ENCODE measurements at places on chromosomes 5 and 9.

DNA sequence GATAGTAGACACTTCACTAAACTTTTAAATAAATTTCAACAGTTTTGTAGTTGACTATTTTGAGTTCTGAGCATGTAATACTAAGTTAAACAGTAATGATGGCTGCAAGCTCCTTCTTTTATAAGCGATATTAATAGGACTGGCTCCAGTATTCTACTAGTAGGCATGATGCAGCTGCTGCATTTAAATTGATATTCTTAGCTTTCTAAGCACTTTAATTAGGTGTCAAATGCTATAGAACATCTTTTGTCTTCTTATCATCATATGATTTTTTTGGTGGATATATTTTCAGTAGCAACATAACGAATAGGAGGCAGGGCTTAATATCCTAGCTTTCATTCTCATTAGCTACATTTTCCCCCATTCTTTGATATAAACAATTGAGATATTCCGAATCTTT is 141.1 kb downstream of the FBXO4 start:
- no peak for DNase-seq

- no peak for DNase-seq
Measured at GRCh38 chr5:32182463-32183063, 8.4 kb upstream of the GOLPH3 start.

DNA sequence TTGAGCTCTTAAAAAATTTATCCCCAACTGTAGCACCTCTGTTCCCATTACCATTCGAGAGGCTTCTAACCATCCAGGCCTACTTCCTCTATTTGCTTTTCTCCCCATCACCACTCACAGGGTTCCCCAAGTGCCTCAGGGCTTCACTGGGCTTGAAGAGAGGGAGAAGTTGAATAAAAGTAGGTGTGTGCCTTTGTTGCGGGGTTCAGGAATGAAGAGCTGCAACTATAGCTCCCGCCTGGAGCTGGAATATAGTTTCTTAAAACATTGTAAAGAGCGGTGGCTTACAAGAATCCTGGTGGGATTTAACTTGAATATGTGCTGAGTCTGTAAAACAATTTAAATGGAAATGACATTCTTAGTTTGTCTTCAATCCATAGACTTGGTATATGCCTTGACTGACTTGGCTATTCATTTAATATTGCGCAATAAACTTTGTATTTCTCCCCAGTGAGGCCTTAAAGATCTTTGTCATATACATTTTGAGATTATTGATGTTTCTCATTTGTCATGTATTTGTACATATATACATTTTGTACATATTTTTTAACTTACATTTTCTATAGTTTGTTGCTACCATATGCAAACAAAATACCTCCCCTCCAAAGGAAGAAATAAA is 7.2 kb downstream of the ENTREP1 start:
- no peak for DNase-seq

DNA sequence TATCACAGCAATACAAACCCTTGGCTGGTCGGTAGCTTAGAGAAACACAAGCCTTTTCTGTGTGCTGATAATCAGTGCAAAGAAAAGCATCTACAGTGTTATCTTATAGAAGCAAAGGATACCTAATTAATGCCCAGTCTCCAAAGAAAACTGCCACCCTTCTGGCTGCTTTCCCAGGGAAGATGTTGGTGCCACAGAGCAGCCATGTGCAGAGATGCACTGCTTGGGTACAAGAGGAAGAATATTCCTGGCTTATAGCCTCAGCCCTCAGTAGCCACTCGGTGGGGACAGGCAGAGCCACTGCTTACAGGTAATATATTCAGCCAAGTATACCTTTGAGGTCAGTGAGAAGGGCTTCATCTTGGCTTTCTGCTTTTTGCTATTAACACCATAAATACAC is 185.3 kb downstream of the PCSK1 start:
- DNase-seq = no peak

- no peak for DNase-seq
Measured at GRCh38 chr5:33939556-33940262, 3.5 kb downstream of the RXFP3 start.

DNA sequence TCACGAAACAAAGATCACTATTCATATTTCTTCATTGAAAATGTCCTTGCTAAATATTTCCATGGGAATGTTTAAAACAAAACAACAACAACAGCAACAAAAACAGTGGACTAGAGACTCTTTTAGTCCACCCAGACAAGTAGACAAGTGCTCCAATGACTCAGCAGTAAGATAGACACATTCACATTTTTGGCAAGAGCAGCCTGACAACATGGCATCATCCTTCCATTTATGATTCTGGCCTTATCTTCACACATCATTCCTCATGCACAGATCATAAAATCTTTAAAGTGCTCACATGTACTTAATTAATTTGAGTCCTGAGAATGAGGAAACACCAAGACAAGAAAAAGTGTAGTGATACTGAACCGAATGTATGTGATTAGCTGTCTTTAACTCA is 132.6 kb upstream of the PDE4D start:
- DNase-seq = no peak

DNA sequence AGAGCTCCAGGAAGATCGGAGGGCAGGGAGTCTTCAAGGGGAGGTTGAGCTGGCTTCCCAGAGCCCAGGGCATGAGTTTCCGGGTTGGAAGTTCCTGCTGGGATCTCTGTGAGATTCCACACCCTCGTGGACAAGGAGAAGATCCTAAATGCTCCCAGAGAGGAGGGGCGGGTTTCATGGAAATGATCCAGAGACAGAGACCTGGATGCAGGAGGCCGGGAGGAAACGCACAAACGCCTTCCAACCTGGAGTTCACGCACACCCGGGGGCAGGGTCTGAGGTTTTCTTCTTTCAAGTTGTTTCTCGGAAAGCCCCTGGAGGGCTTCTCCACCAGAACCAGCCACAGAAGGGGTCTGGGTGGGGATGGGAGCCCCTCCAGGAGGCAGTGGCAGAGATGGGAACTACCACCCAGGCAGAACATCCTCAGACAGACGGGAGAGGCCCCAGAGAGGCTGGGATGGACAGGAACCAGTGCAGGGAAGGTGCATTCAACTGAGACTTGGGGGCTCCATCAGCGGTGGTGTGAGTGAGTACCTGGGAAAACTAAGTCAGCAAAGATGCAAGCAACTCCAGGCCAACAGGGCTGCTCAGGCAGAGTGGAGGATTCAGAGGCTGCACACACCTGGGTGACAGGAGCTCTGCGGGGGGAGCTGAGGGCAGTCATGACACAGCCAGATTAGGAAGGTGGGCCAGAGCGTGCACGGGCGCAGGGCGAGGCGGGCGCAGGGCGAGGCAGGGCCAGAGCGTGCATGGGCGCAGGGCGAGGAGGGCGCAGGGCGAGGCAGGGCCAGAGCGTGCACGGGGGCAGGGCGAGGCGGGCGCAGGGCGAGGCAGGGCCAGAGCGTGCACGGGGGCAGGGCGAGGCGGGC is 52.1 kb upstream of the EXOC3 start:
- DNase-seq = no peak

DNA sequence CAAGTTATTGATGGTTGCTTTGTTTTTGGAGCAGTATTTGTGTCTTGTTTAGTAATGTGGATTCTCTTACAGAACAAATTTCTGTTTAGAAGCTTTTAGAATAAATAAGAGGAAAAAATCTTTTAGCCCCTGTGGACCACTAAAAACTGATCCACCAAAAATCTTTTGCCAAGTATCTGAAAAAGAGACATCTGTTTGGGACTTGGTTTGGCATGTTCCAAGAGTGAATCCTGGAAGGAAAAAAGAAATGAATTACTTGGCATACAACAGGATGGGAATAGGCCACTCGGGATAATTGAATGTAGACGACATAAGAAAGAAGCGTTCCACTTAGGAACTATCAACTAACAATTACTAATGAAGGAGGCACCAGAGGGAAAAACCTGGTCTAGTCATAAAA is 1350.1 kb upstream of the C9orf72 start:
- no peak for DNase-seq

DNA sequence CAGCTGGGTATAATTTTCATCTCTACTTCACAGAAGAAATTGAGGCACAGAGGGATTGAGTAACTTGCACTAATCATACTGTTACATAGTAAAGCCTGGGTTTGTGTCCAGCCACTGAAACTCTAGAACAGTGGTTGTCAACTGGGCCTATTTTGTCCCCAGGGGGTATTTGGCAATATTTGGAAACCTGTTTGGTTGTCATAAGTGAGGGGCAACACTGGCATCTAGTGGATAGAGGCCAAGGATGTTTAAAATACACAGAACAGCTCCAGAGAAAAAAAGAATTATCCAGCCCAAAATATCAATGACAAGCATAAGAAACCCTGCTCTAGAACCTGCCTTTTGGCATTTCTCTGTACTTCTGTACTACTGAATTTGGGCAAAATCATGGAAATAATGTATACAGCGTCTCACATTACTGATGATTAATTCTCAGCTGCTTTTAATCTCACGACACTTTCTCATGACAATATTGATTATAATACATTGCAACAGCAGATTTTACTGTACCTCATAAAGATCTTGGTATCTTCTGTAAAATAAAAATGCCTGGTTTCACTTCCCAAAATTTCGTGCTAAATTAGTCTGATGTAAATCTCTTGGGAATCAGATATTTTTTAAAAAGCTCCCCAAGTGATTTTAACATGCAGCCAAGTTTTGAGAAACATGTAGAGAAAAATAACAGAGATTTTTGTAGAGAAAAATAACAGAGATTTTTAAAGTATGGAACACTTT is 112.7 kb downstream of the RORB start:
- no peak for DNase-seq

DNA sequence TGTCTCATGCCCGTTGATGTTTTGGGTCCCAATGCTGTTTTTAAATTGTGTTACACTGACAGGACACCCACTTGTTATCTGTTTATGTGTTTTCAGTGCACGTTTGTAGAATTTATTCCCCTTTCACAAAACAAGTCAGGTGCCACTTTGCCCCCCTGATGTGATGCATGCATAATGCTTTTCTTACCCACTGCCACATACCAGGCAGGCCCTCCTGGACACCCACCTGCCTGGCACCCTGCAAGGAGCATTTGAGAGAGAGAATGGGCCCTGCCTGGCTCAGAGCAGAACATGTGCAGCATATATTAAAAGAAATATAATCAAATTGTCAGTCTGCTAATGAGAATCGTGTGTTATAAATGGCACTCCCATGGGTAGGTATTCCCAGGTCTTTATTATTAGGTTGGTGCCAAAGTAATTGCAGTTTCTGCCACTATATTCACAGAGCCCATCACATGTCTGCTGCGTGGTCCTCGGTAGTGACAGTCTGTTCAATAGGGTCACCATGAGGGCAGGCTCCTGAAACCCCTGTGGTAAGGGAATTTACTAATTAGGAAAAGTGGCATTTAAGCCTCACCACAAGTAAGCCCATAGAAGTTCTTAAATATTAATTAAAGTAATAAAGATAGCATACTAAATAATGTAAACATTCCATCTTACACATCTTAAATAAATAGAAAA is 52.2 kb upstream of the CKMT2 start:
- no peak for DNase-seq

DNA sequence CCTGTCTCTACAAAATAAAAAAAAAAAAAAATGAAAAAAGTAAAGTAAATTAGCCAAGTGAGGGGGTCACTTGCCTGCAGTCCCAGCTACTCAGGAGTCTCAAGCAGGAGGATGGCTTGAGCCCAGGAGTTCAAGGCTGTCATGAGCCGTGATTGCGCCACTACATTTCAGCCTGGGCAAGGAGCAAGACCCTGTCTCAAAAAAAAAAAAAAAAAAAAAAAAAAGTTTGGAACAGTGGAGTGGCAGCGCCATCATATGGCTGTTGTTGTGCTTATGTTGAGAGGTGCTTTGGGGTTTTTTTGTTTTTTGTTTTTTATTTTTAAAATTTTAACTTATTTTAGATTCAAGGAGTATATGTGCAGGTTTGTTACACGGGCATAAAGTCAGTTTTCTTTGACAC is 3.6 kb downstream of the BRIX1 start:
- no peak for DNase-seq

DNA sequence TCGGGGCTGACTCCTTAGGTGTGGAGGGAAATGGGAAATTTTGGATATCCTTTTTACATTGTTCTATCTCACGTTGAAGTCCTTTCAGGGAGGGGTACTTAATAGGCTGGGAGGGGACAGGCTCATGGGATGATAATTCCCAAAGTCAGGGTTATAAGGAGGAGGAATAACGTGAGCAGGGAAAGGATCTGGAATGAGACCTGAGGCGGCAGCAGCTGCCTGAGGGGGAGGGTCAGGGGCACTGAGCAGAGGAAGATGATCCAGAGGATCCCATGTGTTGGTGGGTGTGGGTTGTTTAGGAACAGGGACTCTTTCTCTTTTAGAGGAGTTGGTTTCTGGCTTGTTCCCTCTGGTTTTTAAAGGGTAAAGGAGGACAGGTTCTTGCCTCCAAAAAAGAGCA is 18.7 kb downstream of the IFT74 start:
- DNase-seq = no peak

- no peak for DNase-seq
Measured at GRCh38 chr5:149605354-149605997, 24.2 kb downstream of the ARHGEF37 start.

DNA sequence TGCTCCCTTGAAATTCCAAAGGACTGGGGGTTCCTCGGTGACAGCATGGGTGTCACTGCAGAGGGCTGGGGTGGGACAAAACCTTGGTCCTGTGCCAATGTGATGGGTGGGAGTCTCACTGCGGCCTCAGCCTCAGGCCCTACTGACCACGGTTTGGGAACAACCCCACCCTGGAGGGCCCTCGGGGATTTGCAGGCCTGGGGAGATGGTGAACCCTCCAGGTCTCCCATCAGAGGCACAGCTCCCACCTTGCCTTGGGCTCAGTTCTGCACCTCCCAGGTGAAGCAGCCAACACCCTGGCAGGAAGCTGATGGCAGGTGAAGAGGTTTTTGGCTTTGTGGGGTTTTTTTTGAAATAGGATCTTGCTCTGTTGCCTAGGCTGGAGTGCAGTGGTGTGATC is 286.8 kb downstream of the PBX3 start:
- DNase-seq = no peak

- no peak for DNase-seq
Measured at GRCh38 chr5:128815201-128815600, 150.1 kb upstream of the SLC27A6 start.

DNA sequence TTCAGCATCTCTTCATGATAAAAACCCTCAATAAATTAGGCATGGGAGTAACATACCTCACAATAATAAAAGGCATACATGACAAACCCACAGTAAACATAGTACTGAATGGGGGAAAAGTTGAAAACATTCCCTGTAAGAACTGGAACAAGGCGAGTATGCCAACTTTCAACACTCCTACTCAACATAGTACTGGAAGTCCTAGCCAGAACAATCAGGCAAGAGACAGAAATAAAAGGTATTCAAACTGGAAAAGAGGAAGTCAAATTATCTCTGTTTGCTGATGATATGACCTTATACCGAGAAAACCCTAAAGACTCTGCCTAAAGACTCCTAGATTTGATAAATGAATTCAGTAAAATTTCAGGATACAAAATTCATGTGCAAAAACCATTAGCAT is 167.6 kb downstream of the TMEM38B start:
- DNase-seq = no peak

Data from T-helper 22 cell (primary cell).